Cerebellar cortex (tissue), 1 donor: ENCODE measurements at places on chromosomes 7 and 10.

DNA sequence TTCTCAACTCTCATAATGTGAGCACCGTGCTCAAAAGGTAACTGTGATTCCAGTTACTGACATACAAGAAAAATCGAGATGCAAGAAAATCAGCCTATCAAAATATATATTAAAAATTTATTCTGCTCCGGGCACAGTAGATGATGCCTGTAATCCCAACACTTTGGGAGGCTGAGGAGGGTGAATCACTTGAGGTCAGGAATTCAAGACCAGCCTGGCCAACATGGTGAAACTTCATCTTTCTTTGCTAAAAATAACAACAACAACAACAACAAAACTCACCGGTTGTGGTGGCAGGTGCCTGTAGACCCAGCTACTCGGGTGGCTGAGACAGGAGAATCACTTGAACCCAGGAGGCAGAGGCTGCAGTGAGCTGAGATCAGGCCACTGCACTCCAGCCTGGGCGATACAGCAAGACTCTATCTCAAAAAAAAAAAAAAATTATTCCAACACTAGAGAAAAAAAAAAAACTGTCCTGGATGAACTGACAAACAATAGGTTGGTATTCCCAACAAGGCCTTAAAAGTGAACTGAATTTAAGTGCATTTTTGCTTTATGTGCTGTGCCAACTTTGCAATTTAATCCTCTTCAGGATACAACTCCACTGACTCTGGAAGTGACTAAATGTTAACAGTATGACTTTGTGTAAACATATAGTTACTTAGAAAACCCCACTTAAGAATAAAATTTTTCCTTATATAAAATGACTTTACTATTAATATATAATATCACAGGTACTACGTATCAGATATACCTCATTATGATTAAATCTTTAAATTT lies 51.1 kb downstream of the JMJD1C start:
- no peak for DNase-seq

DNA sequence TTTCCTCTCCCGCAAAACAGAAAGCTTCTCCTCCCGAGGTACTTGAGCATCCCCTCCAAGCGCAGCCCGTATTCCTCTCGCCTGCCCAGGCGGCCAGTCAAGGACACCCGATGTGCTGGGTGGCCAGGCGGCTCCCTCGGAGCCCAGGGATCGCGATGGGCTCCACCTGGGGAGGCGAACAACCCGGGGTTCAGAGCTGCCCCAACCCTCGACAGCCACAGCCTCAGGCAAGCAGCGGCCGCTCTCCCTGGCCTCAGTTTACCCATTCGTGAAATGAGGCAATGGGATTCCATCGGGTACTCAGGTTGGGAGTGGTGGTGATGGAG lies 147.4 kb downstream of the CYP26A1 start:
- DNase-seq: no peak

GRCh38 chr7:73721377-73721817 lies 1.9 kb upstream of the STX1A start:
- peak; percentile 96 for DNase-seq

- no peak for DNase-seq
These were observed 140.7 kb upstream of the ANKRD1 start for GRCh38 chr10:91061608-91062007.

DNA sequence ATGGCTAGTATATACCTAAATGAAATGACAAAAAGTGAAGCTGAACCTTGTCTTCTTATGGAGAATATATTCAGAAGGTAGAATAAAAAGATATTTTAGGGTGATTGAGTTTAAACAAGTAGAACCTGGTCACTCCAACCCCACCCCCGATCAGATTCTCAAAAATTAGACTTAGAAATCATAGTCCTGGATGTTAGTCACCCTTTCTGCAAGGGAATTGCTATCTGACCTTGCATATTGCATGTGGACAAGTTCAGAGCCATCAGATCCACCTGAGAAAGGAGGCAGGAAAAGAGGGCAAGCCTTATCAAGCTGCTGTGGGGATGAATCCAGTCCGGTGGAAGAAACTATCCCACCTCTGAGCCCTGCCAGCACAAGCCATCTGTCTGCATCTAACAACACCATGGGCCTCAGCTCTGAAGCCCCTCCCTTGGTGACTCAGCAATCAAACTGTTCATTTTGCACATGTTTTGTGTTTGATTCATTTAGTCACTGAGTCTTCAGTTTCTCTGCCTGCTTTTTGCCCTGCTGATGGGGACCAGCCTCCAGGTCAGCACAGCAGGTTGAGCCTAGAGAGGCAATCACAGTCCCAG lies 727.3 kb downstream of the AUTS2 start:
- DNase-seq: peak; percentile 58

DNA sequence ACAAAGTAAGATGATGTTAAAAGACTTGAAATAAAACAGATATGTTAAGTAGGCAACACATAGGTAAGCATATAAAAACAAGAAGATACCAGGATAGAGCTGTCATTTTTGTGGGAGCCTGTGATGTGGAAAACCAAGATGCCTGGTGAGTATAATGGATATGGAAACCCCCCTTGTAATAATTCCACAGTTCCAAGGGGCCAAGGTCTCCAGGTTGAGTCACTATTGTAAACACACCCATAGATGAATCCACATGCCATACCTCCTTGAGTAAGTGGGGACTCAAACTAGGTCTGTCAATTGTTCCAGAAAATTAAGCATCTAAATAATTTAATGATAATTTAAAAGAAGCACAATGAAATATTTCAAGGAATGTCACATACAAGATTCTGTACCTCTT lies 15.9 kb downstream of the CAV1 start:
- no peak for DNase-seq

DNA sequence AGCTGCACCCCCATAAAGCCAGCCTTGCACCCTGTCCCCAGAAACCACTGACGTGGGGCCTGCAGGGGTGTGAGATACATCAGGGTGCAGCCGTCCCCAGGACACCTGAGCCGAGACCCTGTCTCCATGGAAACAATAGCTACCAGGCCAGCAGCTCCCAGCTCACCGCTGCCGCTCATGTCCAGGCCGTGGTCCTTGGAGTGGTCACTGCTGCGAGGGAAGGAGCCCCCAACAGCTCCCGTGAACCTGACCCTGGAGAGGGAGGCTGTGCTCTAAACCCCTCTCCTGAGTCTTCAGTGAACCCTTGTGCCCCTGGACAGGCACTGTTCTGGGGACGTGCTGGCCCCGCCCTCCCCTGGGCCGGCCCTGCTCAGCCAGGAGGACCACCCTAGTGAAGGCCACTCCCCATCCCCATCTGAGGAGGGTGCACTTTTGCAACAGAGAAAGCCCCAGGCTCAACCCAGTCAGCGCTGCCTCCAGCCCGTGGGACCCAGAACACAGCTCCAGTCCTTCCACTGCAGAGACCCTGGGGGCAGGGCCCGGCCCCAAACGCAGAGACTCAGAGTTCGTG lies 19.6 kb upstream of the INPP5A start:
- peak; percentile 57 for DNase-seq

GRCh38 chr10:35096312-35096711 lies 6.2 kb upstream of the CUL2 start:
- no peak for DNase-seq

DNA sequence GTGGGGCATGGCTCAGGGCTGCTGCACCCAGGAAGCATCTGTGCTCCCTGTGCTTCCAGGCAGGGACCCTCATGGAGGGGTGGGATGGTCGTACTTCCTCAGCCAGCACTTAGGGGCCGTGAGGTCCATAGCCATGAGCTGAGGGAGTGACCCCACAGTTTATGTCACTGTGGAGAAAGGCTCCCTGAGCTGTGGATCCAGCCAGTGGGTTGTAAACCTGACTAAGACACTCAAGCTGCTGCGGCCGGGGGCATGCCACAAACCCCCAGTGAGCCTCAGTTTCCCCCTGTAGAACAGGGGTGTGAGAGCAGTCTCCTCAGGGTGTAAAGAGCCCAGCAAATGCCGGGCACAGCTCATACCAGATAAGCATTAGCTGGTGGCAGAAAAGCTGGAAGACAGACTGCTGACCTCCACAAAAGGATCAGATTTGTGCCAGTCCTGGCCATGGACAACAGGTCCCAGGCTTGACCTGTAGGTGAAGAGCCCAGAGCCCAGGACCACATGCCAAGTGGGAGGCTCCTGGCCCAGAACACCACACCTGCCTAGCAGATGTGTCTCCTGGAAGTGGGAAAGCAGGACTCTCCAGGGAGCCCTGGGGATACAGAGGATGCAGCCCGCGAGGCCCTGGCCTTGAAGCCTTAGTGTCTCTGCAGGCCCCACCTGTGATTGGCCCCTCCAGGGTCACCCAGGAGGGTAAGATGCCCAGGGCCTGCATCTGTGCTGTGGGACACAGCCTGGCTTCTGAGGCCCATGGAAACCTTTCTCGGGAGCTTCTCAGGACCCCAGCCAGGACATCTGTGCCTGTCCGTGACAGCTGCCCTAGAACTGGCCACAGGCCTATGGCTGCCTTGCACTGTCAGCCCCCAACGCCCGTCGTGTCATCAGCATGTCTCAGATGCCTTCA lies 78.1 kb upstream of the RET start:
- no peak for DNase-seq

DNA sequence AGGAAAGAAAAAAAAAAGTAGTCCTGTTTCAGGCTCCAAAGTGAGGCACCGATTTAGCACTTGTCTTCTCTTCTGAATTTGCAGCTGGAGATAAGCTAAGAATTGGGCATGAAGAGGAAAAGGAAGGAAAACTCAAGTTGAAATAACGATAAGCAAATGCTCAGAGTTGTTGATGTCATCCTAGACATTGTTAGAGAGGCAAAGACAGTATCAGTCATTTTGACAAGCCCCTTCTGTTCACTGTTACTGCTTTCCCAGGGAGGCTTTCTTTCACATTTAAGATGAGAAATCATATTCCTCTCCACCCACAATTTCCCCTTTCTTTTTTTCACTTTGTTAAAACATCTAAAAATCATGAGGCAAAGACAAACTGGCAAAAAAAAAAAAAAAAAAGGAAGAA lies 41.8 kb downstream of the SORCS1 start:
- no peak for DNase-seq

DNA sequence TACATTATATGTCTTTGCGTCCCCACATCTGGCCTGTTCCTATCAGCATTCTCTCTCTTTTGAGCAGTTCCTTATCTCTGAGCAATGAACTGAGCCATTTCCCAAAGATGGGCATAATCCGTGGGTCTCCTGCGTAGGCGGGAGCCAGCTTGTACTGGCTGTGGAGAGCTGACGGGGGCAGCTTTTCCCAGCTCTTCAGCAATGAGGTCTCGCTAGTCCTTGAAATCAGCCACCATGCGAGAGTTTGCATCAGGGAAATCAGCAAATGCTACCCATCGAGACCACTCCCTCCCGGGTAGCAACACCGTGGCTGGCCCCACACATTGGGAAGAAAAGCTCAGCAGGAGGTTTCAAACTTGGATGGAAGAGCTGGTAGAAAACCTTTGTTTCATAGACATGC lies 51.9 kb upstream of the FAM180A start:
- DNase-seq: no peak

- peak; percentile 66 for DNase-seq
These were observed 370.3 kb upstream of the NFE2L3 start for GRCh38 chr7:25781704-25782103.

DNA sequence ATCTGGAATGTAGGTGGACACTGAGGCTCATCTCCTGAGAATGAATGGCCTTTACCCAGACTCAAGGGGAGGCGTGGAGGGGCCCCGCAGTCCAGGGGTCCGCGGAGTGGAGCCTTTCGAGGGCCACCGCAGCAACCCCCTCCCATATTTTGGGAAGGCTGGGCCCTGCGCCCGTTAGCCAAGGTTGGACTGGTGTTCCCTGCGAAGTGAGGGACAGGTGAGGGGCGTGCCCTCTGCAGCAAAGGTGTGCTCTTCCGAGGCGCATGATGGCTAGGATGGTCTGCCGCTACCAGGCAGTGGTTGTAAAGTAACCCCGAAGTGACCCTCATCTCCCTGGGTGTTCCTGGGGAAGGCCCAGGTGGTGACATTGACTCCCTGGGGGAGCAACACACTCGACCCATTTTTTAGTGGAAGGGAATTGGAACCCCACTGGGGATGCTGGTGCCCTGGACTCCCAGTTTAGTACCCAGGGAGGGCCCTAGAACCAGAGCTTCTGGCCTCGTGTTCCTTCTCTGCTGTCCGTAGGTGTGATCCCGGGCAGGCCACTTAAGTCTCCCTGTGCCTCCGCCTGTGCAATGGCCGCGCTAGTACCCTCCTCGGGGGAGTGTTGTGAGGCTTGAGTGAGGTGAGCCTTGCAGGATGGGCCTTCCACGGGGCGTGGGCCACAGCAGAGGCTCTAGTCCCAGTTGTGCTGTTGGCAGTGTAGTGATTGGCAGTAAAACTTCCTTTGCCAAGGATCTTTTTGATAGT lies 779 bp downstream of the FAM241B start:
- no peak for DNase-seq
